ENCODE measurements at places on chromosomes 7 and 10.

DNA sequence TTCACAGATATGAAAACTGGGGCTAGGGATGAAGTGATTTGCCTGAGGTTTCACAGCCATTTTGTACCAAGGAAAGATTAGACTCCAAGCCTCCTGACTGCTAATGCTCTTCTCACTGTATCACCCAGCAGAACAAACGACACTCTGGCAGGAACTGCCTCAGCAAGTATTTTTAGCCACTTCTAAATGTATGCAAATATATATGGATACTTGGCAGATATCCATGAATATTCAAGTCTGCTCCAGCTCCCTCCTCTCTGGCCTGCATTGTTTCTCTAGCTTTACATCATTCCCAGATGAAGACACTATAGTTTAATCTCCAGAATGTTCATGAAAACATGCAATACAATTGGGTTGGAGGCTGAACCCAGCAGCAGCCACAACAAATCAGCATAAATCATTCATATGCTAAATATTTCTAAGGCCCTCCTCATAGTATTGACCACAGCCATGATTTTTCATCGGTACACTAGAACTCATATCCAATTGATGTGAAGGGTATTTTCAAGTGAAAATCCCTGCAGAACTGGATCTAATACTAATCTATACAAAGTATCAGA lies 65.5 kb downstream of the HPSE2 start:
- no peak for DNase-seq

GRCh38 chr7:102842284-102842683 lies 70.5 kb upstream of the LRRC17 start:
- no peak for DNase-seq

- no peak for DNase-seq
Measured at GRCh38 chr7:26912338-26912737, 47.9 kb upstream of the SKAP2 start.

- no peak for DNase-seq
Measured at GRCh38 chr7:137870684-137871083, 23.9 kb upstream of the DGKI start.

- peak; percentile 70 for DNase-seq
Measured at GRCh38 chr7:5422396-5423305, 983 bp downstream of the TNRC18 start.

- DNase-seq, result no peak
Measured at GRCh38 chr7:34902182-34902581, 135.1 kb downstream of the DPY19L1 start.

DNA sequence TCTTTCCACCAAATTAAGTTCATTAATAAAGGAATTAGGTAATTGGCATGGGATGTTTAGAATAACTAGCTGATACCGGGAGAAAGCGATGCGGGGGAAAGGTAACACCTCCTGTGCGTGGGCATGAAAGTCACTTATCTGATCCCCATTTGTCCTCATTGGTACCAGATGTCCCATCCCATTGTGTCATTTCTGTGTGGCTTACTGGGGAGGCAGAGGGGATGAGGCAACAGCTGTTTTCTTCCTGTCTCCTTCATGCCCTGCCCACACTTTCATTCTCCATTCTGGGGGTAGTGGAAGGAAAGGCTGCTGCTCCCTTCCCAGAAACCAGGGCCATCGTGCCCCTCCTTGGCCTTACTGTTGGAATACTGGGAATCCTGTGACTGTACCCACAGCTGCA lies 27.1 kb downstream of the EEPD1 start:
- DNase-seq, result no peak

DNA sequence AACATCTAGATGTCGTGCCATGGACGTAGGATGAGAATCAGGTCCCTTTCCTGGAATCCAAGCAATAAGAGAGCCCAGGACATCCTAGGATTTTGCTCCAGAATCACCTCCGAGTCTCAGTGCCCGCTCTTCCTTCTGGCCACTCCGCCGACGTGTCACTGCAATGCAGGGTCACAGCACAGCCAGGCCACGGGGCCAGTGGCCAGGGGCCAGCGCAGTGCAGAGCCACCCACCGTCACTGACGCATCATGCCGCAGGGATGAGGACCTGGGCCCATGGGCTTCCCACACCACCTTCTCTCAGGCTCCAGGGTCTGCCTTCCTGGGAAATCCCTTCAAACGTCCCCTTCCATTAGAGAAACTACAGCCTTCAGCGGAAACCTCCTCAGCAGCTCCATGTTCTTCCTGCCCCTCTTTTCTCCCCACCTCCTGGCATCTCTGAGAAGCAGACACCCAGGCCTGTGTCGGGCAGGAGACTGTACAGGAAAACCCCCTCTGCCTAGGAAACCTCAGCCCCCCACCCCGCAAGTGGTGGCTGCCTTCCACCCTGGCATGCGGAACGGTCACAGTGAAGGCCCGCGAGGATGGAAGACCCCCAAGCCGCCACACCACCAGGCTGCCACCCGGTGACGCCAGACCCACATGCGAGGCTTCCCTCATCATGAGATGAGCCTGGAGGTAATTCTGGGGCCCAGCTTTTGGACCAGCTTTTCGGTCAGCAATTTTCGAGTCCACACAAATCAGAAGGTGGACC lies 32.1 kb downstream of the STK32C start:
- no peak for DNase-seq

DNA sequence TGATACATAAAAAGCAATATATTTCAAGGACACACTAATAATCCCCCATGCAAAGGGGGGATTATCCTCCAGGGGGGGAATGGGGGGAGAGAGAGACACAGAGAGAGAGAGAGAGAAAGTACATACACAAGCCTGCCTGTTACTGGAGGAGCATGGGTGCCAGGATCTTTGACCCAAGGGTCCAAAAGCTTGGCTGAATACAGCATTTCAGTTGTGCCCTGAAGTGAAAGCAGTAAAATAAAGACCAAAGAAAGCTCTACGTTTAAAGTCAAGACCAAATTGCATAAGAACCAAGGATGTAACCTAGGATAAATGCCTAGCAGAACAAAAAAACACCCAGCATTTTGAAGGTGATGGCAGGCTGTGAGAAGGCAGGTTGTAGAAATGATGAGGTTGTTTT lies 27.8 kb upstream of the ITGB8 start:
- DNase-seq, result no peak

DNA sequence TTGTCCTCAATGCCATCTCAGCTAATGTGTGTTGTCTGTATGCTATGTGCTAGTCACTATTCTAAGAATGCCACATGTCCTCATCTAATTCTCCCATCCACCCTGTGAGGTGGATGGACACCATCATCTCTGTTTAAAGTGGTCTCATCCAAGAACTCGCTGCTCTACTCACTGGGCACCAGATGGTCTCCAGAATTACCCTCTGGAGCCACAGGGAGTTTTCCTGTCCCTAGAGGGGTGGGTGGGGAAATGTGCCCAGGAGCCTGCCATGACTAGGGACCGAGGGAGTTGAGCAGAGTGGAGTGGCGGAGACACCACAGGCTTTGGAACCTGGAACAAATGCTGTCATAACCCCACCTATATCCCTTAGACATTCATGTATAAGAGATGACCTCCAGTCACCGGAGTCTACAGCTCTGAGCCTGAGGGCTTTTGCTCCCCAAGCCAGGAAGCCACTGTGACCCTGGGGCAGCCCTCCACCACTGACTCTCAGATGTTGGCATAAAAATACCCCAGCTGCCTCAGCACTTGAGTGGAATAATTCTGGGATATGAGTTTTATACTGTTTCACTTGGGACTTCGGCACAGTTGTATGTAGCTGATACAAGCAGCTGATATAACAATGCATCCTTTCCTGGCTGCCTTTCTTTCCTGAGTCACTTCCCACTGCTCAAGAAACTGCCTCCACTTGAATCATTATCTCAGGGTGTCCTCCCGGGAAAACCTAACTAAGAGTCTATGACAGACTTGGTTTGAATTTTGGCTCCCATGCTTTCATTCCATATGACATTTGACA lies 61.5 kb upstream of the RAPGEF5 start:
- DNase-seq, result no peak

DNA sequence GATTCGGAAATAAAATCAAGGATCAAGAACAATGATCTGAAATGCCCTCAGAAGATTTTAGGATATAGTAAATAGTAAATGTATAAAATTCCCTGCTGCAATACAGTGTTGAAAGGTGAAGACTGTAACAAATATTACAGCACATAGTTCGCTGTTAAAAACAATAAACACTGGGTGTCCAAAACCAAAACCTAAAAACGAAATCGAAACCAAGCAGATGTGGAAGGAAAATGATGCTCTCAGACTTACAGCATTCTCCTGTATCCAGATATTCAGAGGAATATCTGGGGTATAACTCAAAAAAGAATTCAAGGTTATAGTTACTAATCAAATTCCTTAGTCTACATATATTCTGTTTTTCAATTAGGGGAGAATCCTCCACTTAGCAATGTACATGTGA lies 708.1 kb upstream of the PCDH15 start:
- no peak for DNase-seq

DNA sequence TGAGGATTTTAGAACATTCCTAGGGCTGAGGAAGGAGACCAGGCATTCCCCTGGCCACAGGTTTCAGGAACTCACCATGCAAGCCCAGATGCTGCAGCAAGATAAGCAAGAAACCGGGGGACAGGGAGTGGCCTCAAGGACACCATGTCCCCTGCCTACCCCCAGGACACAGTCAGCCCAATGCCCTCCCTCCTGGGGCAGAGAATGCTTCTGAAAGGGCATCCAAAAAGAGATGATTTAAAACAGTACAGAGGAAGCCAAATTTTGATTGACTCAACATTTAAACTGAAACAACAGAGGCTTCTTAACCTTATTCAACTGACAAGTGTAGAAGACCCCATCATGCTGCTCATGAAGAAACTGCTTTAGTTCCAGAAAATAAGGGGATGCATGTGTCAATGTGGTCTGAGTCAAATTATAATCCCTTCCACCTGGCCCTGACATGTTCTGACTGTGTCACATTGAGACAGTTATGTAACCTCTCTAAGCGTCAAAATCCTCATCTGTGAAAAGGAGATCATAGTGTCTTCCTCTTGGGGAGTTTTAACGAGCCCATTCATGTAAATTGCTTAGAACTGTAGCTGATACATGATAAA lies 60.0 kb downstream of the ICA1 start:
- DNase-seq, result no peak

DNA sequence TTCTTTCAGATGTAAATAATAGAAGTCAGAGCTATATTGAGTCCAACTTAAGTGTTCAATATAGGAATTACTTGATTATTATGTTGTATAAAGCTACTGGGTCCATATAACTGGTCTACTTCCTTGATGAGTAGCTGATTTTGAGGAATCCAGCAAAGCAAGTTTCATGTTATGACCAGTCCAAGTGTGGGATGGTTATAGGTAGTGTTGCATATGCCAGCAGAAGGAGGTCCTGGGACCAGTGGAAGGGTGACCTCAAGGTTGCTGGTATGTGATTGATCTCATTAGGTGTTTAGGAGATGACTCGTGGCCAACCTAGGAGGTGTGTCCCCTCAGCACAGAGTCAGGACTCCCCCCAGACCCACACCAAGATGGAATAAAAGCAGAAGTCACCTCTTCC lies 551.5 kb downstream of the KCNMA1 start:
- no peak for DNase-seq

- DNase-seq, result no peak
Measured at GRCh38 chr10:104340641-104341040, 2.4 kb upstream of the ITPRIP start.

GRCh38 chr10:101032637-101033224 lies 1.7 kb downstream of the SFXN3 start:
- no peak for DNase-seq

DNA sequence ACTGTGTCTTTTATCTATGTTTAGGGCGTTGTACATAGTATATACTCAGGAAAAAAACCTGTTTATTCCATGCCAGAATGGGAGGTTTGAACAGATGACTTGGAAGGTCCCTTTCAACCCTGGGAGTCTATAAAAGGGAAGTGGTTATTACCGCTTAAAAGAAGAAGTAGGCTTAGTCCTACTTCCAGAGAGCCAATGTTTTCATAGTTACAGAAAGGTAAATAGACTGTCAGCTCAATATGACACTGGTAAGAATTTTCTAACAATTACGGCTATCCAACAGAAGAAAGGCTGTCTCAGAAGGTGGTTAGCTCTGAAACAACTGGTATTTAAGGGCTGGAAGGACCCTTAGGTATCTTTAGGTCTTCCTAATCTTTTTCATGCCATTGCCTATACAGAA lies 1.1 kb upstream of the TFAM start:
- no peak for DNase-seq

- no peak for DNase-seq
Measured at GRCh38 chr7:132377015-132377414, 199.3 kb downstream of the PLXNA4 start.

- no peak for DNase-seq
Measured at GRCh38 chr10:88184543-88185297, 321.3 kb downstream of the PTEN start.

GRCh38 chr7:72080865-72081510 lies 331.1 kb downstream of the CALN1 start:
- DNase-seq, result no peak

DNA sequence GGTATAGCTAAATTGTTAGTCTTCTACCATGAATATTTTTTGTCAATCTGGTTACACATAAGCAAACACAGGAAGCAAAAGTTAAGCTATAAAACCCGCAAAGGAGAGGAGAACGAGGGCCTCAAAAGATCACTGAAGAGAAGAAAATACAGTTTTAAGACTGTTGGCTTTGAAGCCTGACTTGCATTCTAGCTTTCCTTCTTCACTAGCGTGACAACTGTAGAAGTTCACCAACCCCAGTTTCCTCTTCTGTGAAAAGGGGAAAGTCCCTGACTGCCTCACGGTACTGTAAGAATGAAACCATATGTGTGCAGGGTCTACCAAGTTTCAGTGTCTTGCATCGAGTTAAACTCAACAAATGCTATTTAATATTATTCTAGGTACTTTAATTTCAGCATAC lies 7.5 kb upstream of the LRRN3 start:
- no peak for DNase-seq

GRCh38 chr10:3564346-3565002 lies 220.5 kb downstream of the KLF6 start:
- no peak for DNase-seq

GRCh38 chr10:33274096-33274785 lies 60.2 kb downstream of the NRP1 start:
- DNase-seq, result no peak

DNA sequence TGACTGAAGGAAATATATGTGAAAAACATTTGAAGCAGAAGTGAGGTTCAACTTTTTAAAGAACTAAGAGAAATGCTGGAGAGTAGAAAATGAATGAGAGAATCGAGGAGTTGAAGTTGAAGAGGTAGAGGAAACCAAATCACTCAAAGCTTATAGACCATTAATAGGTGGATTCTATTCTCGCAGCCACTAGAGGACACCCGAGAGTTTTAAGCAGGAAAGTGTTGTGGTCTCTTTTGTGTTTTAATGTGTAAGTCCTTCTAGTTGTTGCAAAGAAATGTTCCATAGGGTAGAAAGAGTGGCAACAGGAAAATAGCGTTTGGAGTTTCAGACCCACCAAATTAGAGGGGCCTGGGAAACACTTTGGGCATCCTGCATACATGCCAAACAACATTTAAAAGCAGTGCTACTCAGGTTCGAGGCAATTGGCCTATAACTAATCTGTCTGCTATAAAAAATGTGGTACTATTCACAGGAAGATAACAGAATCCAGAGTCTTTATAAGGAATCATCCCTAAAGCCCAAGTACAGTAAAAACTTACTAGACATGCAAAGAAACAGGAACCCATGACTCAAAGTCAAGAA lies 75.3 kb upstream of the TAS2R16 start:
- no peak for DNase-seq

- DNase-seq, result no peak
Measured at GRCh38 chr7:90839727-90840291, 243.7 kb downstream of the CDK14 start.

Measured in NCI-H1092 treated with DMSO at 0.1 percent for 48 hours (cell line).